ENCODE measurements at places on chromosomes 6 and 20.

DNA sequence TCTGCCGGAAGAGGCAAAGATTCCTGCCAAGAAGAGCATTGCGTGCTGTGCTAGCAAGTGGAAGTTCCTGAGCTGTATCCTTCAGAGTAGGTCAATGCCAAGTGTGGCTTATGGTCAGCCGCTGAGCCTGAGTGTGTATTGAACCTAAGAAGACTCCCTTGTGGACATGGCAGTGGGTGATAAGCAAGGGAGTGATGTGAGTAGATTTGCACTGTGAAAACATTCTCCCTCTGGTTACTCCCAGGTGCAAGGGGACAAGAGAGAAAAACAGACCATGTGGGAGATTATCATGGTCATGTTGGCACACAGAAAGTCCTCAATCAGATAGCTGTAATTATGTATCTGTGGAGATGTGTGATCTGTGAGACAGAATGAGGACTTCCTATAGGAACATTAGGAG lies 6.1 kb upstream of the TMEM74B start:
- no peak for DNase-seq

DNA sequence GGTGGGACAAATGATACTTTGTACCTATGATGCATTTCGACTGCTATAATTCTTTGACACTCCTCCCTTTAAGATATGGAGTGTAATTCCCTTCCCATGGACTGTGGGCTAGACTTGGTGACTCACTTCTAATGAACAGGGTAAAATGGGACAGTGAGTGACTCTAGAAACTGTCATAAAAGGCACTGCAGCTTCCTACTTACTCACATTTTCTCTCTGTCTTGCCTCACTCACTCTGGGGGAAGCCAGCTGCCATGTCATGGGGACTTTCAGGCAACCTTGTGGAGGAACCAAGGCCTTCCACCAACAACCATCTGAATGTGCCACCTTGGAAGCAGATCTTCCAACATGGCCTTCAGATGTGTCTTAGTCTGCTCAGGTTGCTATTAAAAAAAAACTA lies 12.9 kb upstream of the GFOD1 start:
- no peak for DNase-seq

GRCh38 chr20:35465976-35466375 lies 10.6 kb downstream of the CEP250 start:
- no peak for DNase-seq

GRCh38 chr20:8454137-8454712 lies 322.2 kb downstream of the PLCB1 start:
- DNase-seq = no peak

DNA sequence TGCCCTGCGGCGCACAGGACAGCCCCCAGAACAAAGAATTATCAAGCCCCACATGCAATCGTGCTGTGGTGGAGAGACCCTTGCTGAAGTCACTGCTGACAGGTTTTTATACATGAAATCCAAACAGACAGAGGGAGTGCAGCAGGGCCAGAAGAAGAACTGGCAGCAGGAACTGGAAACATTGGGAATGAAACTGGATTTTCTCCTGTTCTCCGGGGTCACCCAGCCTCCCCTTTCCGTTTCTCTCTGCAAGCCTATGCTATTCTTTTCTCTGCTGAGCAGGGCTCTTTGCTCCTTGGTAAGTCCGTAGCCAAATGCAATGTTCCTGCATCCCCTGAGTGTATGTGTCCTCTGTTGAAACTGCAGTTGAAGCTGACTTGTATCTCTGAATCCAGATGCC lies 63.5 kb upstream of the QKI start:
- no peak for DNase-seq

GRCh38 chr6:90072935-90073464 lies 178.7 kb downstream of the GJA10 start:
- DNase-seq = no peak

- no peak for DNase-seq
Measured at GRCh38 chr6:129860908-129861665, at the start of gene TMEM244. TSS of gene TMEM244 (minus strand) at chr6:129861315. CDS start at chr6:129861188, 127 bp downstream.

GRCh38 chr6:34317882-34318498 lies 69.2 kb upstream of the SMIM29 start:
- no peak for DNase-seq

- DNase-seq = no peak
Measured at GRCh38 chr20:12815231-12815768, 193.5 kb upstream of the SPTLC3 start.

DNA sequence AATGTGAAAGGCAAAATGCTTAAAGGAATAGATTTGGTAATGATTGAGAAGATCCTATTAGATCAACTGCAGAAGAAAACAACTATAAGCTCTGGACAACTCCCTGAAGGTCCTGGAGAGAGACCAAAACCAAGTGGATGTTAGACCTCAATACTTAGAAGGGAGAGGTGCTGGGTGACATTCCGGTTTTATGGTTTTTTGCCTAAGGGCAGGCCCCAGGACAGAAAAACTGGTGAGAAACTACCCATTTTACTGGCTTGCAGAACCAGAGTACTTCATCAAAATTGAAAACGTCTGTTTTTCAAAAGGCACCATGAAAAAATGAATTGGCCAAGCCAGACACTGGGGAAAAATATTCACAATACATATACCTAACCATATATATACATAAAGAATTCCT lies 26.3 kb downstream of the SAMHD1 start:
- DNase-seq = no peak

- DNase-seq = no peak
Measured at GRCh38 chr6:84258866-84259265, 31.4 kb upstream of the CEP162 start.

- DNase-seq = no peak
Measured at GRCh38 chr6:75024828-75025227, 181.0 kb downstream of the COL12A1 start.

DNA sequence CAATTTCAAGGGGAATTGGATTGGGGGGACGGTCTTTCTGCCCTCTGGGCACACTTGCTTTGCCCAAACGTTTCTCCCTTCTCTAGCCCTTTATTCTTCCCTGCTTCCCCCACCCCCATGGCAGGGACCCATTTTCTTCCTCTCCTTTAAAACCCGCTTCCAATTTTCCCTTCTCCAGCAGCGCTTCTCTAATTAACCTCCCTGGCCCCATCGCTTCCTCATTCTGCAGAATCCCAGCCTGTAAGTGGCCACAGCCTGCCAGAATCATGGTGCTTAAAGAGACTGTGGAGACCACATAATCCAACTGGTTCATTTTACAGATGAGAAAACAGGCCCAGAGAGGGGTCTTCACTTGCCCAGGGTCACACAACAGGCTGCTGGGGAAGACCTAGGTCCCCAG lies 61.4 kb downstream of the CPNE5 start:
- no peak for DNase-seq

GRCh38 chr6:31952140-31952805 lies 6.4 kb downstream of the CFB start:
- DNase-seq = no peak

DNA sequence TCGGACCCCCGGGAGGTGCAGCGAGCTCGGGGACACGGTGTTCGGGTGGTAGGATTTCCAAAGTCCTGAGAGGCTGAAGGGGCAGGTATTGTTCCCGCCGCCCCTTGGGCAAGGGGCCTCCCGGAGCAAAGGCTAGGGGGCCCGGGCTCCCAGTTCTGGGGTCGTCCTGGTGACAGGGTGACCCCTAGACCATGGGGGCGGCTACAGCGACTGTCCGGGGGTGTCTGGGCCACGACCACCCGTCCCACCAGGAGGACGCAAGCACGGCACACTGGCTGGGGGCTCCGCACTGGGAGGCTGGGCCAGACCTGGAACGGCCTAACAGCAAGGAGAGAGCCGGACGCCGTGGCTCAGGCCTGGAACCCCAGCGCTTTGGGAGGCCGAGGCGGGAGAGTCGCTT lies 55.6 kb downstream of the PRR18 start:
- DNase-seq = no peak

- DNase-seq = no peak
Measured at GRCh38 chr6:151241853-151242252, 2.1 kb downstream of the AKAP12 start.

DNA sequence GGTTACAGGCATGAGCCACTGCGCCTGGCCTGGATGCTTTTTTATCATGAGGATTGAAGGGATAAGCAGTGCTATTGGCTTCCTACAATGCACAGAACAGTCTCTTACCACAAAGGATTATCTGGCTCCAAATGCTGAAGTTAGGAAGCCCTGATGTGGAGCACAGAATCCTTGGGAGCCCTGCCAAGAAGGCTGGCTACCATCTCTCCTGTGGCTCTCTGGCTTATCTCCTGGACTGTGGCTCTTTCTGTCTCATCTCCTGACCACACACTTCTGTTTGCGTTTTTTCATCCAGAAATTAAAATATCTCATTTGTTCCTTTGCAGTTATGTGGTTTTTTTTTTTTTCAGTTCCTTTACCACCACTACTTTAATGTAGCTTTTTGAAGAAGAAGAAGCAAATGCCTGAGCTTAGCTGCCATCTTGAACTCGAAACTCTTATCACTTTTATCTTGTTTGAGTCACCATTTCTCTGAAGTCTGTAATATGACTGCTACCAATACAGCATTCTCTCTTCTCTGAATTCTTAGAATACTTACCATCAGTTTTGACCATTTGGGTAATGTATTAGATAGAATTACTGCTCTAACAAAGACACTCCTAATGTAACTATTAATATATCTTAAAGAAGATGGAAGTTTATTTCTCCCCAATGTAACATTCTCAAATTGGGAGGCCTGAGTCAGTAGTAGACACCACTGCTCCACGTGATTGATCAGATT lies 1044.7 kb downstream of the KIF16B start:
- no peak for DNase-seq

GRCh38 chr6:144027932-144028587 lies 20.0 kb upstream of the PLAGL1 start:
- no peak for DNase-seq

GRCh38 chr6:157558487-157559200 lies 177.7 kb downstream of the ZDHHC14 start:
- DNase-seq = no peak

GRCh38 chr20:56542489-56543030 lies 9.5 kb downstream of the FAM209B start:
- no peak for DNase-seq

GRCh38 chr6:48567016-48567415 lies 456.0 kb upstream of the PTCHD4 start:
- DNase-seq = no peak

- no peak for DNase-seq
Measured at GRCh38 chr6:166928644-166929541, 27.5 kb downstream of the RNASET2 start.

GRCh38 chr6:157706883-157707282 lies 116.2 kb upstream of the SNX9 start:
- no peak for DNase-seq

DNA sequence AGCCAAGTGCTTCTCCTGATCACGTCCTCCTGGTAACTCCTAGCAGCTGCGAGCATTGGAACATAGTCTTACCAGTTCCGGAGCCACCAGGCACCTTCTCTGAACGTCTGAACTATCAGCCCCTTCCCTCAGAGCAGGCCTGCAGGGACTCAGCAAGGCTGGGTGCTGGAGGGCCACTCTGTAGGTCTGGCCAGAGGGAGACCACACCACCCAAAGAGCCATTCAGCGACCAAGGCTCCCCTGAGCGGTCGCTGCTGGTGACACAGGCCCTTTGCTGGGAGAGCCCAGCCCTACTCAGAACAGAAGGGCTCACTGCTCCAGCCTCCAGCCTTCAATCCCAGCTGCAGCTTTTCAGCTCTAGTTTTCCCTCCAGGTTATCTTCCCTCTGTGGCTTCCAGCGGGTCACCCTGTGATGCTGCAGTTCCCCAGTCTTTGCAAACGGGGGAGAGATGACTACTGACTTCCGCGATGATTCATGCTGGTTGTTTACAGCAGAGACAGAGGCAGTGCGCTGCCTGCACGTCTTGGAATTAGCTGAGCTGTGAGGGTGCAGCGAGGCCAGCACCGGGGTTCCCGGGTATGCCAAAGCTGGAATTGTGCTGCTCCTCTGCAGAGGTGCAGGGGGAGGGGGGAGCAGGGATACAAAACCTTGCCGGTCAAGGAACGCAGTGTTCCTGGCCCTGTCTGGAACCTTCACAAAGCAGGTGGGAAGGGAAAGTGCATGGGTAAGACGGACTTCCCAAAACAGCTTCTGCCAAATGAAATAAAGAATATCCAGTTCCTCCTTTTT lies 161.4 kb downstream of the LY86 start:
- no peak for DNase-seq

DNA sequence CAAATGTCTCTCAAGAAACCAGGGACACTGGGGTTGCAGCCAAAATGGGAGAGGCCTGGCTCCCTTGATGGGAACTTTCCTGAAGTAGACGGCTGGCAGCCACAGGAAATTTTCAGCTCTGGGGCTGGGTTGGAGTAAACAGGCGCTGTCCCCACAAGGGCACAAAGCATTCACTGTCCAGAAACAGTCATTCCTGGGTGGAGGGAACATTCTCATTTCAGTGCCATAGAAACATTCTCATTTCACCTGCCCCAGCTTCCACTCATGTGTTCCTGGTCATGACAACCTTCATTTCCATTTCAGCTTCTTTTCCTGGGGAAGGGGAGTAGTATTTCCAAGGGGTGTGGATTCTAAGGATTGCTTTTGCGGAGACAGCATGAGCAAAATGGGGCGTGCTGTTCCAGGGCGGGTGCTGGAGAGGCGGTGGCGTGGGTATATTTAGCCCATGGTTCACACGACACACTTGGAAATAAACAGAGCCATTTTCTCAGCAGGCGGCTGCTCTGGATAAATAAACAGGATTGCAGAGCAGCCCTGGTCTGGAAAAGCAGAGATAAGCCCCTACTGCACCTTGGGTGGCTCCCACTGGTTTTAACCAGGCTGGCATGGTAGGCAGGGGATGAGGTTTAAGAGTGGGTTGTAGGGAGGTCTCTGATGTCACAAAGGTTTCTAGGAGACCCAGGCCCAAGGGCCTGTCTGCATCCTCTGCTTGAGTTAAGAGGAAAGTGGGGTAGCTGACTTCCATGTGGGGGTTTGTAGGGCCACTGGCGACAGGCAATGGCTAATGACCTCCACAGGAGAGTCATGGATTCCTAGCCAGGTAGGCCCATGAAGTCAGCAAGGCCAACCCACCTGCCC lies 32.9 kb downstream of the COX4I2 start:
- no peak for DNase-seq

- peak; percentile 72 for DNase-seq
Measured at GRCh38 chr6:10837995-10838793, at the start of gene MAK. TSS of gene MAK (minus strand) at chr6:10838539. CDS start at chr6:10830648, 7,891 bp downstream.

GRCh38 chr6:5081955-5082354 lies 3.2 kb upstream of the PPP1R3G start:
- DNase-seq = no peak

GRCh38 chr20:62576815-62577489 lies 65.4 kb upstream of the SLCO4A1 start:
- DNase-seq = no peak

GRCh38 chr6:686497-686896 lies 6.4 kb downstream of the EXOC2 start:
- no peak for DNase-seq
